ENCODE measurements at places on chromosomes 6 and 20.

DNA sequence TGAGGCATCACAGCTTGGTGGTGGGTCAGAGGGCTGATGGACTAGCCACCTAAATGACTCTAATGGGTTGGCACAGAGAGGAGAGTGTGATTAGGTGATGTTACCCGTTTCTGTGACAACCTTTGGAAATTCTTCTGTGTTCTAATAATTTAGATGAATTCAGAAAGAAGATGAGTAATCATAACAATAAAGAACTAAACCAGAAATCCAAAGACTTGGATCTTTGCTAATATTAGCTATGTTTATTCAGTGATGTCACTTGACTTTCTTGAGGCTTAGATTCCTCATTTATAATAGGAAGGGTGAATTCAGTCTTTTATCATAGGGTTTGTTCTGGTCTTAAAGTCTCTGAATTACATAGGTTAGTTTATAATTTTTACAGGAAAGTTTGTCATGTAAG is 19.9 kb downstream of the CRYBG1 start:
- DNase-seq: no peak

DNA sequence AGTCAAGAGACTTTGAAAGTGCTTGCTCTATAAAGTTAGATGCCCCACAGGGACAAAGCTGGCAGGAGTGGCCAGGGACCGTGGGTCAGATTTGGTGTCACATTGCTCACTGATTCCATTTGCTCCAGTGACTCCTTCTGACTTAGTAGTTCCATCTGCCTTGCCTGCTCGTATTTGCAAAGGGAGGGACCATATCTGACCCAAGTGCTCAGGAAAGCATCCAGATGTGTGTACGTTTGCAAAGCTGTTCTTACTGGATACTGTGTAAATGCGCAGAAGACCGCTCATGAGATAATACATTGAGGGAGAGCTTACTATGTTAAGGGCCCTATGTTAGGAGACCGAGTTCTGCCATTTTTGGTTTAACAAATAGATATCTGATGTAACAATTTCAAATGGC is 21.2 kb upstream of the CCN6 start:
- no peak for DNase-seq

DNA sequence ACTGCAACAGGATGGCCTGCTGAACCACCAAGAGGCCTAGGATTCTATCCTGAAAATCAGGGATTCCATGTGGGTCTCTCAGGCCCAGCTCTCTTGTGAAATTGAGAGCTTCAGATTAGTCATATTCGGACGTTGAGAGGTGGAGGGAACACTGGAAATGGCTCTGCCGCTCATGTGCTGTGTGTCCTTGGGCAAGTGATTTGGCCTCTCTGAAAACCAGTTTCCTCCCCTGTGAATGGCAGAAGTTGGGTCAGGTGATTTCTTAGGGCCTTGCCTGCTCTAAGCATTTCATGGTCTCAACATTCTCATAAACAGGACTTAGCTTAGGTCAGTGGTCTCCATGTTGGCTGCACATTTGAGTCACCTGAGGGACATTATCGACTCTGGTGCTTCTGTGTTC is 470.1 kb downstream of the PREX1 start:
- no peak for DNase-seq

- DNase-seq: no peak
Observed at GRCh38 chr6:16238963-16239797, 793 bp downstream of the GMPR start.

DNA sequence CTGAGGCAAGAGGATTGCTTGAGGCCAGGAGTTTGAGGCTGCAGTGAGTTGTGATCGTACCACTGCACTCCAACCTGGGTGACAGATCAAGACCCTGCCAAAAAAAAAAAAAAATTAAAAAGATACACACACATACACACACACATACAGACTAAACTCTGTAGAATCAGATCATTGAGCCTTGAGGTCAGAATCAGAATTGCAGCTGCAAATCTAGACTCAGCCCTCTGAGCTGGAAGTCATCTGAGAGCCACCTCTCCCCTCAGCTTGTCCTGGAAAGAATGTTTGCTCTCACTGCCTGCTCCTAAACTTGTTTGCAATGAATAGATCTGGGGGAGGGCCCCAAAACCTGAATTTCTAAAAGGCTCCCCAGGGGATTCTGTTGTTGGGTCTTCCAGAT is 41.4 kb upstream of the ANGPT4 start:
- DNase-seq: peak; percentile 29

GRCh38 chr6:126300126-126300525 is 39.8 kb upstream of the CENPW start:
- DNase-seq: no peak

DNA sequence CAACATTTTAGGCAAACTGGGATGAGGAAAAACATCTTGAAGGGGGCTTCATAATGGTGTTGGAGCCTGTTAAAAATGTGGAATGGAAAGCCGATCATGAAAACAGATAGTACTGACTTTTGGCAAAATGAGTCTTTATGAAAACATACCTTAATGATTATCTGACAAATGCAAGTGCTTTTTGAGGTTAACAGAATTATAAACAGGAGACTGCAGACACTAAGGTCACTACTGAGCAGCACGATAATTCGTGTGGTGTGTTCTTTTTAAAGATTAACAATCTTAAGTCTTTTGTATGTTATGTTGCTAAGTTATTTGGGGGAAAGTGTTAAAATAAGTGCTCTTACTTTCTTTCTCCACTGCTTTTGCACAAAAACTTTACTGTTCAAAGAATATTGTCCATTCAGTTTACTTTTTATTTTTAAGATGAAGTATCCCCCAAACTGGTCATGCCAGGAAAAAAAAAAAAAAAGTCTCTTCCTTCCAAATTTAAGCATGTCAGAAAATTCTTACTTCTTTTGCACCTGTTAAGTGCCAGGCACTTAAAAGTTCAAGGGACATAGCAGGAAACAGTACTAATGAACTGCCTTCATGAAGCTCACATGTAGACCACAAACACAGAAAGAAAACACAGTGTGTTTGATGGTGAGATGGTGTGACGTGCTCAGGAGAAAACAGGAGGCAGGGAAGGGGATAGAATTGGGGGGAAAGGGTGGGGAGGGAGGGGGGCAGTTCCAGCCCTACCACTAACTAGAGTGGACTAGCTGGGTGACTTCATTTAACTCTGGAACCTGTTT is 73.2 kb downstream of the CDYL start:
- no peak for DNase-seq

GRCh38 chr6:56890683-56891429 is 64.1 kb upstream of the BEND6 start:
- no peak for DNase-seq

GRCh38 chr6:149234051-149234962 is 83.2 kb upstream of the TAB2 start:
- DNase-seq: no peak

DNA sequence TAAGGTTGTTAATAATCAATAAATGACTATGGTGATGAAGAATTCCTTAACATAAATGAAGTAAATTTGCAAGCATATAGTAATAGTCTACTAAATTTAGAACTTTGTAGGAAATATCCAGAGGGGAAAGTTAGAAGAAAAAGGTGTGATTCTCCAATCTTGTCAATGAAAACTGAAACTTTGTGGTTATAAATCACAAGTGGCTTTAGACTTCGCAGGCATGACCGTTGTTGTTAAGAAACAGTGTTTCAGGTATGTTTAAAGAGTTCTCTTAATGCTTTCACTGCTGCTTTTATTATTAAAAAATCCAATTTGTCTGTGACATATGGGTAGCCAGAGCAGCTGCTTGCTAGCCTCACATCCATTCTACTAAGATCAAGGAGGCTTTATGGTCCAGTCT is 475.6 kb upstream of the ADGRB3 start:
- no peak for DNase-seq

- no peak for DNase-seq
Observed at GRCh38 chr6:75065523-75065922, 140.3 kb downstream of the COL12A1 start.

GRCh38 chr6:30122515-30122914 is 9.6 kb upstream of the TRIM31 start:
- DNase-seq: no peak

- DNase-seq: no peak
Observed at GRCh38 chr6:54598787-54599313, 247.7 kb upstream of the FAM83B start.

- DNase-seq: no peak
Observed at GRCh38 chr20:50737352-50737751, 6.0 kb downstream of the PARD6B start.

DNA sequence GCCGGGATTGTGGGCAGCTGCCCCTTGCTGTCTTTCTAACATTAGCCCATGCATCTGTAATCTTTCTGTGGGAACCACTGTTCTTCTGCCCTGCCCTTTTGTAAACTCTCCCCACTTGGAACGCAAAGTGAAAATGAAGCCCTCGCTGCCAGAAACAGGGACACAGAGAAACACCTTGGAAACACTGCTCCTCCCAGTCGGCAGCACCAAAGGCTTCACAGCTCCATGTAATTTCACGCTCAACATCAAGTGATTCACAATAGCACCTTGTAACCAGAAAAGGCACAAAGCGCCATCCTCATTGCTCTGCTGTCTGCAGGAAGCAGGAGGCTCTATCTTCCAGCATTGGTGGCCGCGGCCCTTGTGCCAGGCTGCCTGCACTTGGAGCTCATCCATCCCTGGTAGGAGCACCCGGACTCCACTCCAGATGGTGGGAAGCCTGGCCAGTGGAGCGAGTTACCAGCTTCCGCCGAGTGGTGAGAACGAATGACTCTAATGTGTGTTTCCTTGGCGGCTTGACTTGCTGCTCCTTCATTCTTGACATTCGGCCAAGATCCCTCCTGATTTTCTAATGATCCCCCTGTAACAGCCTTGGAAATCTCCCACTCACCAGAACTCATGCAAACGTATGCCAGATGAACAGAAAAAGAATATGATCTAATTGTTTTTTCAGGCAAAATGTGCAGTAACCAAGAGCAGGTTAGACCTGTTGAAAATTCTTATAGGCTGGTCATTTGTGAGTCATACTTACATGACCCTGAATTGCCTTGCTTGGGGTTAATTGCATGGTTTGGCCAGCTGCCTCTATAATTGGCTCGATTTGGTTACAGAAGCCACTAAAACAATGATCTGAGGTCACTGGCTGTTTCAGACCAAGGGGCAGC is 169.1 kb upstream of the CDYL start:
- DNase-seq: no peak

- no peak for DNase-seq
Observed at GRCh38 chr6:132261354-132261753, 139.9 kb downstream of the MOXD1 start.

DNA sequence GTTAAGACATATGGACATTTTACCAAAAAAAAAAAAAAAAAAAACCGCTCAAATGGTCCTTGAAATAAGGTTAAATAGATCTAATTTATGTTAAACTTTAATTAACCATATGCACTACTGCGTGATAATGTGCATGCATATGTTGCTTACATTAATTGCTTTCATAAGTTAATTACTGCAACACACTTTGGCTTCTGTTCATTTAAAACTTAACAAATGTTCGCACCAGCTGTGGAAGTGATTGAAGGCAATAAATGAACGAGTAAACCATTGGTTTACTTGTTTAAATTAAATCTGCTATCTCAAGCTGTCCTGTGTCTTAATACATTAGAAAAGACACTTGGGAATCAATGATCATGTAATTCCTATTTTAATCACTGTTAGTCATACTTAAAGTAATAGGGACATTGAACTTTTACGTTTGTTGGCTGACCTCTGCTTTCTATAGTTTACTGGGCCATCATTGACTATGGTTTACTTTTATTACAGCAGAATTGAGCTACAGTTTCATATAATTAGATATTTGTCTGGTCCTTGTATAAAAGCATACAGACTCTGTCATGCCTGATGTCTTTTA is 294.7 kb downstream of the KHDC1L start:
- no peak for DNase-seq

DNA sequence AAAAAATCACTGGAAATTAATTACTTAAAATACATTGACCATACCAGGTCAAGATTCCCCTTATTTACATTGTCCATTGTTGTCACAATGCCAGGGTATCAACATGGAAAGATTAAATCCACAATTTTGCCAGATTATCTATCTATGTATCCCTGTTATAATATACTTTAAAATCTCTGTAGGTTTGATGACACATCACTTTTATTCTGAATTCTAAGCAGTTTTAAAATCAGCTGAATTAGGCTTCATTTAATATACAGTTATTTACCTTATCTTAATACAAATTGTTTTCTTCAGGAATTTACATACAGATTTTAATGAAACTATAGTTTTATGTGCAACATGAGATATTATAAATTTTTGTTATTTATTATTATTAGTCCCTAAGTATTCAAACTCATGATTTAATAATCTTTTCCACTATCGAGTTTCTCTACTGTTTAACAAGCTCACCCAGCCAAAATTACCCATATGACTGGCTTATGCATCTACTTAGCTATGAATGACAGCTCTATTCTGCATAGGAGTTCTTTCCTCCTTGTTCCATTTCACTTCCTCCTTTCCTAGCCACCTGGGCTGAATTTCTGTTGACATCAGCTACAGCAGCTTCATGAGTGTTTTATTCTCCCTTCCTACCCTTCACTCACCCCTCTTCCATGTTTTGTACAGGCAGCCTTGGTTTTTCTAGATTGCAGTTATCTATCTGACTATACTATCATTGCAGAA is 654.2 kb upstream of the MAP3K7 start:
- no peak for DNase-seq

- DNase-seq: peak; percentile 49
Observed at GRCh38 chr6:128507337-128508310, 12.8 kb downstream of the PTPRK start.

GRCh38 chr6:97460394-97461080 is 177.5 kb upstream of the MMS22L start:
- no peak for DNase-seq

DNA sequence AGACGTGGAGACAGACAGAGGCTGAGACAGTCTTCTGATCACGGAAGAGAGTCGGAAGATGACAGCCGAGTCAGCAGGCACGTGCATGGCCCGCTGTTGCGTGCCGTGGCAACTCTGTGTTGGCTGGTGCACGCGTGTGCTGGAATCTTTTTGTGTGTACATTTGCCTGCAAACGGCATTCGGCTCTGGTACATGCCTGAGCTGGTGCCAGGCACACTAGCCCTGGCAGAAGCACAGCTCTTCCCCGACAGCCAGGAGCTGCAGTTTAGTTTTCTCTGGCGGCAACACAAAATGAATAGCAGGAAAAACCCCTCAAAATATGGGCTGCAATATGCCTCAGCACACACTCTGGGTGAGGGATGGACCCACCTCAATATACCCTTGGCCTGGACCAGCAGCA is 769 bp upstream of the PDYN start:
- DNase-seq: no peak

GRCh38 chr6:89154131-89154530 is 8.3 kb downstream of the PM20D2 start:
- DNase-seq: no peak

- no peak for DNase-seq
Observed at GRCh38 chr6:146287691-146288369, 255.8 kb upstream of the RAB32 start.

GRCh38 chr6:30793521-30794194 is 49.3 kb upstream of the IER3 start:
- no peak for DNase-seq

GRCh38 chr6:9224539-9224938 is 789.2 kb upstream of the SLC35B3 start:
- no peak for DNase-seq

DNA sequence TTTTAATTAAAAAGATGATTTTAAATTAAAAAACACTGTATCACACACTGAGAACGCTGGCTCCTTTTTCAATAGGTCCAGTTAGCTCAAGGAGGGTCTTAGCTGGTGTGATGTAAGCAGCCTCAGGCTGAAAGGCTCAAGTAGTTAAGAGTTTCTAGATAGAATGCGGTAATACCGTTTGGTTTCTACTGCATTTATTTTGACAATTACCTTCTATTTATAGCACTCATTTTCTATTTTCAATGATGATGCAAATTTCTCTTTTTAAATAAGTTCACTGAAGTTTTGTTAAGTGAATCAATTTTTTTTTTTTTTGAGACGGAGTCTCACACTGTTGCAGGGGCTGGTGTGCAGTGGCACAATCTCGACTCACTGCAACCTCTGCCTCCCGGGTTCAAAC is 87.1 kb downstream of the PREX1 start:
- no peak for DNase-seq
